ENCODE measurements at places on chromosomes 16 and 17. TPM values are rescaled to one million over a fixed set of nuclear protein-coding genes. Genes with fewer than 3 reads are reported as not detected.
A peak's percentile ranks its signal among the peaks of the same experiment; 100 is the strongest.

Gene OR2C1
- not detected for total RNA-seq

Gene ORC6
- 33.5 TPM for total RNA-seq

Gene FLYWCH2
- total RNA-seq: 77.3 TPM

Gene KRT33A
- total RNA-seq: not detected

Gene NEUROD2
- not detected for total RNA-seq

Gene TXNL4B
- 7.7 TPM for total RNA-seq

Gene MT3
- not detected for total RNA-seq

- no peaks in the 10 kb centered on the region for H3K27me3 ChIP-seq
- H3K27ac ChIP-seq: no peak overlapping the region
- DNase-seq: no peak
- H3K4me3 ChIP-seq: no peak overlapping the region
Observed at GRCh38 chr16:84569382-84569987, 48.4 kb downstream of the COTL1 start.

DNA sequence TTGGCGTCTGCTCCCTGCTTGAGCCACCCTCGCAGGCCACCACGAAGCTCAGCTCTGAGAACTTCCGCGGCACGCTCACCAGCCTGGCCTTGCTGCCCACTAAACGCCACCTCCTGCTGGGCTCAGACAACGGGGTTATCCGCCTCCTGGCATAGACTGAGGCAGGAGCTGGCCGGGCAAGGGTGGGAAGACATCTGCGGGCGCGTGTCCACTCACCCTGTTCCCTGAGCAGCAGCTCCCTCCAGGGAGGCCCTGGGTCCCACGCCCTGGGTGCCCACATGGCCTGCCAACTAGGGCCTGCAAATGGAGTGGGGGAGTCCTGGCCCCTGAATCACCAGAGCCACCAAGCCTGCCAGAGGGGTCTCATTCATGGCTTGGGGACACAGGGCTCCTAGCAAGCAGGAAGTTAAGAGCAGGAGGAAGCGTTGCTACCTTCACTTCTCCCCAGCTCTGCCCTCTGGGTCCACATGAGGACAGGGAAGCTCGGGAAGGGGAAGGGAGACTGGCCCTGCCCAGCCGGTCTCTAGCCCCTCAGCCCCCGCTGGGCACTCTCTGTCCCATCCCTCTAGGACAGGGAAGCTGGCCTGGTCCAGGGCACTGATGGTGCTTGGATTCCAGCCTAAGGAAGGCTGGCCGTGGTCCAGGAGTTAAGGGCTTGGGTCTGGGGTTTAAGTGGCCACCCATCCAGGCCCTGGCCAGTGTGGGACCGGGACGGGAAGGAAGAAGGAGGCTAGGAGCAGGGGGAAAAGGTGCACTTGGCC is 5.0 kb upstream of the SERPINF2 start:
- H3K4me3 ChIP-seq: no peak overlapping the region
- no peaks in the 10 kb centered on the region for H3K36me3 ChIP-seq
- no peak for DNase-seq
- no peaks in the 10 kb centered on the region for H3K27me3 ChIP-seq
- H3K27ac ChIP-seq: no peak overlapping the region

DNA sequence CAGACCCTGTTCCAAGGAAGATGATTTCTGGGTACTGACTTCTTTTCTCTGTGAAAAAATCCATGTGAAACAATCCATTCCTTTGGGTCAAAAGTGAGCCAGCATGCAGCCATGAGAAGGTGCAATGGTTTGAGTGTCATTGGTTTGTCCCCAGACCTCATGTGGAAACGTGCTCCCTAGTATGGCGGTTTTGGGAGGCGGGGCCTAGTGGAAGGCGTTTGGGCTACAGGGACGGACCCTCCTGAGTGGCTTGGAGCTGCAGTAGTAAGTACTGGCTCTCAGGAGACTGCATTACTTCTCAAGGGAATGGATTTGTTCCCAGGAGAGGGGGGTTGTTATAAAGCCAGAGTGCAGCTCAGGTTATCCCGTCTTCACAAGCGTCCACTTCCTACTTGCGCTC is 19.4 kb downstream of the ELAC2 start:
- no peaks in the 10 kb centered on the region for H3K4me1 ChIP-seq
- DNase-seq: no peak
- peaks cover 25% of the 10 kb centered on the region for H3K36me3 ChIP-seq
- no peaks in the 10 kb centered on the region for H3K27me3 ChIP-seq

DNA sequence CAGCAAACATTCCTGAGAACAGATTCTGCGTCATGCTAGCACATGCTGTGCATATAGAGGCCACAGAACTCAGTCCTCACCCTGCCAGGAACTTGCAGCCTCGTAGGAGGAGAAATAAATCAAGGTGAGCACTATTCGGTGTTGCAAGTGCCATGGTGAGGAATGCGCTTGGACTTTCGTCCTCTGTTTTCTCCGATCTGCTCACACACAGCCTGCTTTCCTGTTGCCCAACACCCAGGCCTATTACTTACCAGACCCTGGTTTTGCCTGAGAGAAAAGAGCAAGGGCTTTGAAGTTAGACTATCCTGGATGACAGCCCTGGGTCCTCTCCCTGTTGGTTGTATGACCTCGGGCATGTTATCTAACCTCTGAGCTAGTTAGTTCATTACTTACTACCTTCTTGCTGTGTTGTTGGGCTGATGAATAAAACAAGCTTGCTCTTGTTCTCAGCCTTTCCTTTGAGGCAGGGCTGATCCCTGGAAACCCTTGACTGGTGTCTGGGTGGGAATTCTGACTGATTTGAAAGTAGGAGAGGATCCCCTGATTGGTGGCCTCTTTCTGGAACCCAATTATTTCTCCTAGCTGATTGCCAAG is 2.9 kb downstream of the ACSF2 start:
- no peak overlapping the region for H3K27ac ChIP-seq
- H3K4me1 ChIP-seq: peaks cover 17% of the 10 kb centered on the region
- H3K4me3 ChIP-seq: no peak overlapping the region

DNA sequence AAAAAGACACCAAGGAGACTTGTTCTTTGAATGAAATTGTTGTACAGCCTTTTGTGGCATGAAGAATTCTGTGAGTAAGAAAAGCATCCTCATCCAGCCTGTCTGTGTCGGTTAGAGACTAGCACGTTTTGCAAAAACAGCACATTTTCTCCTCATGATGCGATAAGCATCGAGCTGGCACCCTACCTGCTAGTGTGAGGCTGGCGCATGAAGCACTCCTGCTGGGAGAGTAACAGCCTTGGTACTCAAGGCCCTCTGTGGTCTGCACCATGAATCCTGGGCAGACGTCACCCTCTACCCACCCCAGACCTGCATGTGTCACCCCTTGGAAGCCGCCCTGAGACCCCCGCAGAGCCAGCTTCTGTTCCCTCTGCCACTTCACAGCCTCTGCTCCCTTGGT is 92.6 kb upstream of the TMEM132E start:
- H3K4me1 ChIP-seq: 0 out of 2 replicates have a peak, but pooled peaks cover 3% of the 10 kb centered on the region
- H3K27me3 ChIP-seq: no peaks in the 10 kb centered on the region
- no peak for DNase-seq
- H3K36me3 ChIP-seq: no peaks in the 10 kb centered on the region

- no peak overlapping the region for H3K4me3 ChIP-seq
- H3K36me3 ChIP-seq: no peaks in the 10 kb centered on the region
- DNase-seq: no peak
- no peak overlapping the region for H3K27ac ChIP-seq
Observed at GRCh38 chr17:33220036-33220435, 73.1 kb downstream of the ASIC2 start.

GRCh38 chr16:87416826-87417527 is 24.8 kb downstream of the MAP1LC3B start:
- H3K27me3 ChIP-seq: no peaks in the 10 kb centered on the region
- H3K4me3 ChIP-seq: no peak overlapping the region
- no peak for DNase-seq
- H3K27ac ChIP-seq: no peak overlapping the region
- H3K4me1 ChIP-seq: no peaks in the 10 kb centered on the region

DNA sequence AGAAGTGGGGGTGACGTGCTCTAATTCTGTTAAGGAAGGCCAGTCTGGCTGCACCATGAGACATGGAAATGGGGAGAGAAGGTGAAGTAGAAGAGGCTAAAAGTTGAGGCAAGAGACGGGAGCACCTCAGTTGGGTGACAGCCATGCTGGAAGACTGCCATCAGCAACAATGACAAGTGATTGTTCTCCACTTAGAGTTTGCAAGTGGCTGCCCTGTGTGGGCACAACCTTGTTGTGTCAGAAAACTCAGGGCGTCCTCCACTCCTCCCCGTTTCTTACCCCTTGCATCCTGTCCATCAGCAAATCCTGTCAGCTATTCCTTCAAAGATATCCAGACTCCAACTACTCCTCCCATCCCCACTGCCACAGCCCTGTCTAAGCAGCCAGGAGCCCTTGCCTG is 17.6 kb downstream of the CES1 start:
- H3K27me3 ChIP-seq: no peaks in the 10 kb centered on the region
- H3K4me3 ChIP-seq: no peak overlapping the region
- no peaks in the 10 kb centered on the region for H3K36me3 ChIP-seq
- H3K27ac ChIP-seq: no peak overlapping the region
- no peaks in the 10 kb centered on the region for H3K4me1 ChIP-seq

GRCh38 chr16:81779536-81780320 is 637 bp downstream of the PLCG2 start:
- DNase-seq: no peak
- H3K4me1 ChIP-seq: no peaks in the 10 kb centered on the region
- no peak overlapping the region for H3K27ac ChIP-seq
- H3K4me3 ChIP-seq: peak overlapping the region; percentile 52

DNA sequence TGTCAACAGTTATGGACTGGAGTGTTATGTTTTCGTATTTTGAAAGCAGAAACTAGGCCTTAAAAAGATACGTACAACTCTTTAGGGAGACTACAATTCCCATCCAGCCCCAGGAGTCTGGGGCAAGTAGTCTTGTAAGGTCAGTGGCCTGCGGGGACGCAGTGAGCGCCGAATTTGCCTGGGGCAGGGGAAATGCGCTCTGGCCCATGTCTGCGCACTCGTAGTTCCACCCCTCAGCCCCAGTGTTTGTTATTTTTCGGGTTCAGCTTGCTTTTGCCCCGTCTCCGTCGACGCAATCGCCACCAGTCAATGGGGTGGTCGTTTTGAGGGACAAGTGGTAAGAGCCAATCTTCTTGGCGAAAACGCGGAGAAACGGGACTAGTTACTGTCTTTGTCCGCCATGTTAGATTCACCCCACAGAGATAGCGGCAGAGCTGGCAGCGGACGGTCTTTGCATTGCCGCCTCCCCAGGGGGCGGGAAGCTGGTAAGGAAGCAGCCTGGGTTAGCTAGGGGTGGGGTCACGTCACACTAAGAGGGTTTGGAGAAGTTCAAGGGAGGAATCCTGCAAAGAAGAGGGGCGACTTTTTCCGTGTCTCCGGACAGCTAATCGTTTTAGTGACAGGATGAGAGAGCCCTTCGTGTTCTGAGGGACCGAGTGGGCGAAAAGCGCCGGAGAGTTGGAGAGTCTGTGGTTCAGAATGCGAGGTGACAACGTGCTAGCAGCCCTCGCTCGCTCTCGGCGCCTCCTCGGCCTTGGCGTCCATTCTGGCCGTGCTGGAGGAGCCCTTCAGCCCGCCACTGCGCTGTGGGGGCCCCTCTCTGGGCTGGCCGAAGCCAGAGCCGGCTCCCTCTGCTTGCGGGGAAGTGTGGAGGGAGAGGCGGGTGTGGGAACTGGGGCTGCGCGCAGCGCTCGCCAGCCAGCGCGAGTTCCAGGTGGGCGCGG is 1.1 kb upstream of the BRCA1 start:
- H3K27ac ChIP-seq: peak overlapping the region; percentile 97
- H3K36me3 ChIP-seq: peaks cover 3% of the 10 kb centered on the region
- DNase-seq: no peak
- H3K27me3 ChIP-seq: no peaks in the 10 kb centered on the region

- H3K4me1 ChIP-seq: peaks cover 26% of the 10 kb centered on the region
- no peak overlapping the region for H3K4me3 ChIP-seq
- no peak overlapping the region for H3K27ac ChIP-seq
- no peaks in the 10 kb centered on the region for H3K27me3 ChIP-seq
- DNase-seq: no peak
Observed at GRCh38 chr17:28343491-28343932, 8.0 kb downstream of the TNFAIP1 start.

GRCh38 chr16:25690552-25691143 is 1.1 kb upstream of the HS3ST4 start:
- H3K36me3 ChIP-seq: no peaks in the 10 kb centered on the region
- no peak overlapping the region for H3K4me3 ChIP-seq
- no peak overlapping the region for H3K27ac ChIP-seq
- no peak for DNase-seq
- H3K27me3 ChIP-seq: peaks cover 30% of the 10 kb centered on the region

DNA sequence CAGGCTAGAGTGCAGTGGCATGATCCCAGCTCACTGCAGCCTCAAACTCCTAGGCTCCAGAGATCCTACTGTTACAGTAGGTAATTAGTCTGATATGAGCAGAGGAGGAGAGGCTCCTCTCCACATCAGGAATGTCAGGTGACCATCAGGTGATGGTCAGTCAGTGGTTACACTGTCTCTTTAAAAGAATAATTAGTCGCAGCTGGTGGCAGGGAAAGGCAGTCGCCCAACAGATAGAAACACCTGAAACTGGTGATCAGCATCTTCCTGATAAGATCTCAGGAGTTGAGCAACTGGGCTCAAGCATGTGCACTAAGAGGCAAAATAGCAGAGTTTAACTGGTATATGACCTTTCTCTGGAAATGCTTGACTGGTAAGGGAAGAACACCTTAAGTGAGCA is 21.5 kb upstream of the ABCA5 start:
- no peaks in the 10 kb centered on the region for H3K27me3 ChIP-seq
- H3K4me1 ChIP-seq: no peaks in the 10 kb centered on the region

DNA sequence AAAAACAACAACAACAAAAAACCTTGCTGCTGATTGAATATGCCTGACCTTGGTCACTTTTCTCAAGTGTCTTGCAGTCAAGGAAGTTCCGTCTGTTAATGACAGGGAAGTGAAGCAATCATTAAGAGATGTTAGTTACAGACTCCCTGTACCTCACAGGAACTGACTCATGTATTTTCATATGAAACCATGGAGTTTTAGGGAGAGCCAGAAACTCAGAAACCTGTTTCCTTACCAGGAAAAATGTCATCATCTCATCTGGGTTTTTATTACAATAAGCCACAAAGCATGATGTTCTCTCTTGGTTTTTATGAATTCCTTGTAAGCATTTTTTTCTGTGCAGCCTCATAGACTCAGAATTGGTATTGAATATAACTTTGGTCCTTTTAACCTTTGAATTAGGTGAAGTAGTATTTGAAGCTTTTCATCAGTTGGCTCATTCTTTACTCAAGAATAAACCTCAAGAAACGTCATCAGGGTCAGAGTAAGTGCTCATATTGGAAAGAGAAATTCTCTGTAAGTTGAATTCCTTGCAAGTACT is 10.3 kb downstream of the LYRM1 start:
- no peaks in the 10 kb centered on the region for H3K27me3 ChIP-seq
- H3K36me3 ChIP-seq: no peaks in the 10 kb centered on the region
- H3K27ac ChIP-seq: peak overlapping the region; percentile 64

- H3K36me3 ChIP-seq: no peaks in the 10 kb centered on the region
- H3K27ac ChIP-seq: no peak overlapping the region
- no peak for DNase-seq
- no peaks in the 10 kb centered on the region for H3K27me3 ChIP-seq
Observed at GRCh38 chr17:6110088-6110487, 39.9 kb downstream of the WSCD1 start.

GRCh38 chr17:76130473-76130872 is 10.6 kb downstream of the FOXJ1 start:
- no peaks in the 10 kb centered on the region for H3K4me1 ChIP-seq
- H3K27ac ChIP-seq: no peak overlapping the region
- H3K36me3 ChIP-seq: no peaks in the 10 kb centered on the region
- H3K27me3 ChIP-seq: no peaks in the 10 kb centered on the region
- DNase-seq: no peak
- no peak overlapping the region for H3K4me3 ChIP-seq

GRCh38 chr17:47604598-47604927 is 45.2 kb upstream of the KPNB1 start:
- H3K4me1 ChIP-seq: no peaks in the 10 kb centered on the region
- peaks cover 39% of the 10 kb centered on the region for H3K36me3 ChIP-seq
